ENCODE measurements at places on chromosomes 2 and 18. TPM values are rescaled to one million over a fixed set of nuclear protein-coding genes. Genes with fewer than 3 reads are reported as not detected.

DNA sequence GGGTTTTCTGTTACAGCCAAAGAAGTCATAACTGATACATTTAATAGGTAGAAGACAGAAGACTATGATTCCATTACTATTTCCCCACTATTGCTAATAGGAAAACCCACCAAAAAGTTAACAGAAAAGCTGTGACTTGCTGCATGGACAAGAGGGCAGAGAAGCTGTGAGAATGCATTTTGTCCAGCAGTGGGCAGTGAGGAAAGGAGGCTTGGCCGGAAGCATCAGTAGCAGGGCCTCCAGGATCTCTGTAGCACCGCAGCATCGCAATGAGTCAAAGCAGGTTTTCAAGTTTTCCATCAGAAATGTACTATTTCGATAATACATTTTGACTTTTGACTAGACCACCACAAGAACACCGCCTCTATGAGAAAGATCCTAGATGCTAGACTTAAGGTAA is 24.9 kb downstream of the MYO5B start:
- no peak for DNase-seq

GRCh38 chr2:184875212-184875611 is 276.9 kb downstream of the ZNF804A start:
- no peak for DNase-seq

DNA sequence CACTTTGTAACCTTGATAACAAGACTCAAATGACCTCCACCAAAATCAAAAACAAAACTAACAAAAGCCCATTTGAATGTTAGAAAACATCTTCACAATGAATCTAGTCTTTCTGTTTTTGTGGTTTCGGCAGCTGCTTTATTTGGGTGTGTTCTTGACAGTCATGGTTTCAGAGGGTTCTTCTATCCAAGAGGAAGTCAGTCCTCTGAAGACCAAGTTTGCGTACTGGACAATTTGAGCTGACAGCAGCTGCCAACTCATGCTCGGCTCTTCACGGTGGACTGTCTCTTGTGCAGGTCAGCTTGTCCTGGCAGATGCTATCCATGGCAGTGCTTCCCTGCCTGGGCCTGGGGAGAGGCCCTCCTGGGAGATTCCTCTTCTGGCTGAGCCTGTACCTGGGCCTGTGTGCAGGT is 91.0 kb downstream of the TMEM17 start:
- peak; percentile 59 for DNase-seq

DNA sequence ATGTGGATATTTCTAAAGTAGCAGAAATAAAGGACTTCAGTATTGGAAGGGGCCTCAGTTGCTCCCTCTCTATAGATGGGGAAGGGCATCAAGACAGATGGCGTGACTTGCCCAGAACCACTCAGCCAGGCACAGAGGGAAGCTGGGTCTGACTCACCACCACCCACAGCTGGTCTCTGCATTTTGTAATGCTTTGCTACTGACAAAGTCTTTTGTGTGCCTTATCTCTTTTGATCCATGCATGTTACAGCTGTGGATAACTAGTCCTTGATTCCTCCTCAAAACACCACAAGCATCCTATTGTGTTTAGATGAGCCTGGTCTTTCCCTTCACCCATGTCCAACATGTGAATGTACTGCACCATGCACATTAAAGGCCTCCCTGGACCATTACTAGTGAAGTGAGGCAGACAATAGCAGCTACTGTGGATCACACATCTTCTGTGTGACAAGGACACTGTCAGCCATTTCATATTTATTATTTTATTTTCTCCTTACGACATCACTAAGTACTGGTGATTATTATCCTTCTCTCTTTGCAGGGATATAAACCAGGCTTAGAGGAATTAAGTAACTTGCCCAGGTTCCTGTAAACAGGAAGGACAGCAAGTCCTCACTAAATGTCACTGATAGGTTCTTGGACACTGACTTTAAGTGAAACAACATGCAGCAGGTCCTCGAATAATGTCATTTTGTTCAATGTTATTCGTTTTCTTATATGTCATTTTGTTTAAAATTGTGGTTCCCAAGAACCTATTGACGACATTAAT is 29.6 kb upstream of the IL37 start:
- peak; percentile 75 for DNase-seq

The SKA1 gene
- total RNA-seq = 49.9 TPM

The CNDP1 gene
- total RNA-seq = not detected

The NYAP2 gene
- total RNA-seq = 0.69 TPM

The LIPG gene
- 37.3 TPM for total RNA-seq
